ENCODE measurements at places on chromosomes 16 and 17. TPM values are rescaled to one million over a fixed set of nuclear protein-coding genes. Genes with fewer than 3 reads are reported as not detected.

GRCh38 chr17:20982589-20983358 lies 60.0 kb downstream of the USP22 start:
- no peak for DNase-seq

The GLTPD2 gene
- not detected for total RNA-seq

- no peak for DNase-seq
Measured at GRCh38 chr16:12366313-12366712, 389.8 kb downstream of the SNX29 start.

DNA sequence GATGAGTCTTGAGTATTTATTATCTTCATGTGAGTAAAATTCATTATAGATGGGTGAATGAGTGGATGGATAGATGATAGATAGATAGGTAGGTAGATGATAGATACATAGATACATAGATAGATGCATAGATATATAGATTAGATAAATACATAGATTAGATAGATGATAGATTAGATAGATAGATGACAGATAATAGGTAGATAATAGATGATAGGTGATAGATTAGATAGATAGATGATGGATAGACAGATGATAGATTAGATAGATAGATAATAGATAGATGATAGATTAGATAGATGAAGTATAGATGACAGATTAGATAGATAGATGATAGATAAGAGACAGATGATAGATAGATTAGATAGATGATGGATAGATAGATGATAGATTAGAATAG lies 21.8 kb upstream of the WFIKKN2 start:
- DNase-seq = no peak

The ACSM5 gene
- not detected for total RNA-seq

The STAC2 gene
- total RNA-seq = not detected

The CHP2 gene
- not detected for total RNA-seq

DNA sequence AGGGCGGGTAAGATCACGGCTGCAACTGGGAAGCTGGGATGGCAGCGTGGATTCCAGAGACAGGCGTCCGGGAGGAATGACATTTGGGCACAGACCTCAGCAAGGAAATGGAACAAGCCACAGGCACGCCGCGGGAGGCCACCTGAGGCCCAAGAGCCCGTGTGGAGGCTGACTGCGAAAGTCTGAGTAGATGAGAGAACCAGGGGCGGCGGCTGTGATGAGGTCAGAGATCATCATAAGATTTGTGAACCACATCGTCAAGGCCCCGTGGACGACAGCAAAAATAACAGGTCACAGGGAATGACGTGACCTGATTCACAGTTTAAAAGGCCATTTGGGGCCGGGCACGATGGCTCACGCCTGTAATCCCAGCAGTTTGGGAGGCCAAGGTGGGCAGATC lies 48.2 kb downstream of the MRM3 start:
- no peak for DNase-seq

Data from activated T-cell treated with anti-CD3 and anti-CD28 coated beads, Interleukin-2, amount 50 U/mL, for 4 hours (primary cell).